Glomerular endothelial cell (primary cell): ENCODE measurements at places on chromosomes 2 and 18.

DNA sequence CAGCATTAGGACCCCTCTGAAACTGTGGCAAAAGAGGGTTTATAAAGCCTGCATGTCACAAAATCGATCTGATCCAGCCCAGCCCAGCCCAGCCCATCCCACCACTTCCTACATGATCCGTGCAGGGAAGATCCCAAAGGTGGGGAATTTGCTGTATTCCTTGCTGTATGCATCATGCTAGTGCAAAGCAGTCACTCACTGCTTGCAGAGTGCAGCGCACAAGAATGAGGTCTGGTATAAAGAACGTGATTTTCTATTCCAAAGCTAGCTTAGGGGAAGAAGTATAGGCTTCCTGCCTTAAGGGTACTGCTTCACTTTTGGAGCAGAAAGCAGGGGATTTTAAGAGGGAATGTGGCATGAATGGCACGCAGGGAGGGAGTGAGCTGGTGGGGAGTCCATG, 18.9 kb upstream of the SERPINB11 start:
- DNase-seq, result no peak

DNA sequence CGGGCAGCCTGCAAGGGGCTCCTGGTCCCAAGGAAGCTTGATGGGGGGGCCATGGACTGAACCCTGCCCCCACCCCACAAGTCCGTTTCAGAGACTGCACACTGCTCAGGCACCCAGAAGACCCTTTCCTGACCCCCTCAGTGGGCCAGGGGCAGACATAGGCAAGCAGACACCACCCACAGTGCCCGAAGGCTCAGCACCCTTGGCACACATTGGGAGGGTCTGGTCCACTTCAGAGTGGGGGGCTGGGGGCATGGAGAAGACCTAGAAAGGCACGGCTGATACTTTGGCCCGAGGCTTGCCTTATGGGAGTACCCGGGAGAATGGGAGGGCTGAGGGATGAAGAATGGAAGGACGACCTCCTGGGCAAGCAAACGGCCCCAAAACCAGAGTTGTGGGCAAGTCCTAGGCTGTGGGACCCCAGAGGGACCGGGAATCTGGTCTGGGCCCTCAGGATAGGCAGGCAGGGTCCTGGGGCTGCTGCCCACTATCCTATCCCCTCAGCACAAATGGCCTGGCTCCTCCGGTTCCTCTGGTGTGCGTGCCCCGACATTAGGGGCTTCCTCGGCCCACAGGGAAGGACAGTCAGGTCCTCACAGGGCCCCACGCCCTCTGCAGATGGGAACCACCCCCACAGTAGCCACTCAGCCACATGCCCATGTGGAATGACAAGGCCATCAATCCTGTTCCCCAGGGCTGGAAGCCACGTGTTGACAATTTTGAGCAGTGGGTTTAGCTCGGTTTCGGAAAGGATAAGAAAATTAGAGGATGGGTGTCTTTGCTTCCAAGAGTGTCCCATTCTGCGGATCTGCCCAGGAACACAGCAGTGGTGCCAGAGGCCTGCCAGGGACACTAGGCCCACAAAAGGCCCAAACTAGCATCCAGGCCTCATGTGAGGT, 15.0 kb upstream of the GPC1 start:
- no peak for DNase-seq

- no peak for DNase-seq
Measured at GRCh38 chr2:152565884-152566727, 151.2 kb downstream of the PRPF40A start.

GRCh38 chr2:37919631-37920032, 5.5 kb upstream of the RMDN2 start:
- DNase-seq, result no peak

GRCh38 chr2:206127656-206128055, 31.6 kb downstream of the NDUFS1 start:
- DNase-seq, result no peak

GRCh38 chr2:233039212-233039845, 6.9 kb downstream of the NEU2 start:
- DNase-seq, result no peak

- no peak for DNase-seq
Measured at GRCh38 chr2:168231609-168232241, 15.7 kb downstream of the STK39 start.

- no peak for DNase-seq
Measured at GRCh38 chr2:182359990-182360662, 66.7 kb downstream of the PDE1A start.

DNA sequence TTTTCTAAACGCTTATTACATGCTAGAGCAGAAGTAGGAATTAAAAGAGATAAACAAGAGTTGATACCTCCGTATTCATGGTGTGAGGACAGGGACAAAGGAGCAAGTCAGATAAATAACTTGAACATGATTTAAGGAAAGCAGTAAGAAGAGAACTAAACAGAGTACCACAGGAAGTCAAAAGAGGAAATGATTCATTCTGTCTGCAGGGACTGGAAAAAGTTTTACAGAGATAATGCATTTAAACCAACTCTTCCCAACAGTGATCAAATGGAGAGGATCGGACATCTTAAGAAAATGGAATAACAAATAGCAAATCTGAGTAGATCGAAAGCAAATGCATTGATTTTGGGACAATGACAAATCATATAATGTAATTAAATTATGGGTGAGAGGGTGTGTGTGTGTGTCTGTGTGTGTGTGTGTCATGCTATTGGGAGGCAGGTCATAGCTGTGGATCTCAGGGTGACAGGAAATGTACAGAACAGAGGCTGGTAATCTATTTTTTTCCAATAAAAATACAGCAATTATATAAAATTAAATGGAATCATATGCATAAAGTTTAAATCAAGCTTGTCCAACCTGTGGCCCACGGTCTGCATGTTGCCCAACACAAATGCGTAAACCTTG, 113.4 kb downstream of the MC4R start:
- DNase-seq, result no peak

DNA sequence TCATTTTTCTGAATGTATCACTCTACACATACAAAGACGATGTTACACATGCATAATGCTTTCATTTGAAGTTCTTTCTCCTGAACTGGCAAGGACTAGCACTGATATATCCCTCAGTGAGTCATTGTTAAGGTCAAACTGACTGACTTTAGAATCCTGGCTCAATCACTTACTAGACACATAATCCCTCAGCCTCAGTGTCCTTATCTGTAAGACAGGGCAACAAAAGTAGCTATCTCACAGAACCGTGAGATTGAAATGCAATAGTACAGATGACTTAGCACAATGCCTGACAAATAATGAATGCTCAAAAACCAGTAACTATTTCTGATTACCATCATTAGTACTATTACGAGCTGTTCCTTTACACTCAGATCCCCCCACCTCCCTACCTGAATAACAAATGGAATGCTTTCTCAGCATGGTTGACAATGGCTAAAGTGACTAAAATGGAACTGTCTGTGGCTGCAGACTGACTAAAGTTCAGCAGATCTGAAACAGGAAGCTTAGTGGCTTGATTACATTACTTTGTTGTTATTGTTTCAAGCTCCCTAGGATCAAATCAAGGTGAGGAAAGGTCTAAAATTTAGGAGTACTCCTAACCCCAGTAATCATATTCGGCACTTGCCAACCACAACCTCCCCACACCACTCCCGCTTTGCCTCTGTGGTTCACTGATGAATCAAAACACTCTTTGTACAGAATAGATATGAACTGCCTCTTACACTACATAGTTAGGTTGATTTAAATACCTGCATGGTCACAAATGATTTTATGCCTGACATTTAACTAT, 35.8 kb upstream of the CACNB4 start:
- DNase-seq, result no peak

GRCh38 chr2:174510583-174511189, 23.9 kb upstream of the GPR155 start:
- DNase-seq, result no peak

DNA sequence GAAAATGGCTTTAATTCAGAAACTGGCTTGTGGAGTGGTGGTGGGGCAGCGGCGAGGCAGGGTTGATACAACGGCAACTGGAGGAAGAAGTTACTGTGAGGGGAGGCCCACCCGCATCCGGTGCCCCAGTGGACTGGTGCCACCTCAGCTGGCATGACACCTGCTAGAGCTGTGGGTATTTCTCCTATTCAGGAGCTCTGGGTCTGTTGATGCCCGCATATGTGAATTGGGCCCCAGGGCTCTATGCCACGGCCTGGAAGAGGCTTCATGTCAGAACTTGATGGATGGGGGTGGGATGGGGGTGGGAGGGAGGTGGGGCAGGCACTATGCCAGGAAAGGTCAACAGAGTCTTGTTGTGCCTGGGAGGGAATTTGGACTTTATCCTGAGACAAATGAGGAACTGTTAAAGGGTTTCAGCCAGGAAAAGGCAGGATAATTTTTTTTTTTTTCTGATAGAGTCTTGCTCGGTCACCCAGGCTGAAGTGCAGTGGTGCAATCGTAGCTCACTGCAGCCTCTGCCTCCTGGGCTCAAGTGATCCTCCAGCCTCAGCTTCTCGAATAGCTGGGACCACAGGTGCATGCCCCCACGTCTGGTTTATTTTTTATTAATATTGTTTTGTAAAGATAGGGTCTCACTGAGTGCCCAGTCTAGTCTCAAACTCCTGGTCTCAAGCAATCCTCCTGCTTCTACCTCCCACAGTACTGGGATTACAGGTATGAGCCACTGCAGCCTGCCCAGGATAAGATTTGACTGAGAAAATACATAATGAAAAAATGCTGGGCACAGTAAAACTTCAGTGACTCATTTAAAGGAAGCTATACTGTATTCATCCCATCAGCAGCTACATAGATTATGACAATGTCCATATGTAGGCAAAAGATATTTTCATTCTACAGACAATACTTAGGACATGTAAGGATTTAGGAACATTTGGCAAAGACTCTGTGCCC, 52.6 kb downstream of the SH2D6 start:
- DNase-seq, result no peak

GRCh38 chr2:42124011-42124785, 45.0 kb upstream of the EML4 start:
- DNase-seq, result no peak

DNA sequence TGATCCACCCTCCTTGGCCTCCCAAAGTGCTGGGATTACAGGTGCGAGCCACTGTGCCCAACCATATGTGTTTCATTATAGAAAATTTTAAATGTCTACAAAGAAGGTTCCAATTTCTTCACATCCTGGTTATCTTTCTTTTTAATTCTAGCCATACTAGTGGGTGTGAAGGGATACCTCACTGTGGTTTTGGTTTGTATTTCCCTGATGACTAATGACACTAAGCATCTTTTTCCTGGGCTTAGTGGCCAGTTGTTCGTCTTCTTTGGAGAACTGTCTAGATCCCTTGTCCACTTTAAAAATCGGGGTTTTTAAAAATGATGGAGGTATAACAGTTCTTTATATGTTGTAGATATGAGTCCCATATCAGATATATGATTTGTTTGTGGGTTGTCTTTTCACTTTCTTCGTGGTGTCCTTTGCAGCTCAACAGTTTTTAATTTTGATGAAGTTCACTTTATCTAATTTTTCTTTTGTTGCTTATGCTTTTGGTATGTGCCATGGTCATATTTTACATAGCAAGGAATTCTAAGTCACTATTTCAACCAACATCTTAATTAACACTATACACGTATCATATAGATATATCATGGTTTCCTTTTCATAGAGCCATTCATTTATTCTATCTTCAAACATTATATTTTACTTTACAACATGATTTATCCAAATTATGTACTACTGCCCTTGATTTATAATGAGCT, 135.0 kb upstream of the RIOK3 start:
- DNase-seq, result no peak

GRCh38 chr2:221981912-221982470, 316.8 kb downstream of the PAX3 start:
- DNase-seq, result no peak

- DNase-seq, result no peak
Measured at GRCh38 chr2:228542277-228542676, 360.8 kb upstream of the SPHKAP start.
